ENCODE measurements at places on chromosomes 1 and 21.
A peak's percentile ranks its signal among the peaks of the same experiment; 100 is the strongest.

GRCh38 chr21:33945652-33946270 lies 30.2 kb upstream of the ATP5PO start:
- DNase-seq: peak; percentile 38

- DNase-seq: no peak
These were observed 19.4 kb upstream of the ESRRG start for GRCh38 chr1:216742625-216743024.

DNA sequence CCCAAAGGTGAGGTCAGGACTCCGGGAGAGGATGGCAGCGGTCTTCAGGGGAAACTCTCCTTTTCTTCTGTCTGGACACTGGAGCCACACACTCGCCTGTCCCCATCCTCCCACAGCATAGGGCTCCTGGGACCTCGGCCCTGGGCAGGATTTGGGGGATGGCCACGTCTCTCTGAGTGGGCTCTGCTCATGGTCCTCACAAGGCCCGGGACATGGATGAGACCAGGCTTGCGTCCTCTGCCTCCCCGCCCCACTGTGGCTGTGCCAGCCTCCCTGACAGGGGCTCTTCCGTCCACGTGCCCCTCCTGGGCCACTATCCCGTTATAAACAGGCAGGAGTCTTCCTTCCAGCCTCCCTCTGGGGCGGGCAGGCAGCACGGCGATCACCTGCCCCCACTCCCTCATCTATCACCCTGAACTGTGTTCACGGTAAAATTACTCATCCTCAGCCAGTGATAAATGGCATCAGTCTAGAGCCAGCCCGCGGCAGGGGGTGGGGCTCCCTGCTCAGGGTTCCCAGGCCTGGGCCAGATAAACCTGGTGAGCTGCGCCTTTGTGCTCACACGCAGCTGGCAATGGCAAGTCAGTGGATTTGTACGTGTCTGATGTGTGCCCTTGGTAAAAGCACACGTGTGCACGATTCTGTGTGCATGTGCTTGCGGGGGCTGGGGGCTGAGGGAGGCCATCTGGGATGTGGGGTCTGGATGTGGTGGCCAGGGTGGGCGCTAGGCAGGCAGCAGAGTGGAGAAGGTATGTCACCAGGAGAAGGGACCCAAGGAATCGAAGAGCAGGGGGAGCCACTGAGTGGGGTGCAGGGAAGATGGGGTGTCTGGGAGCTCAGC lies 12.6 kb upstream of the SAMD11 start:
- no peak for DNase-seq

DNA sequence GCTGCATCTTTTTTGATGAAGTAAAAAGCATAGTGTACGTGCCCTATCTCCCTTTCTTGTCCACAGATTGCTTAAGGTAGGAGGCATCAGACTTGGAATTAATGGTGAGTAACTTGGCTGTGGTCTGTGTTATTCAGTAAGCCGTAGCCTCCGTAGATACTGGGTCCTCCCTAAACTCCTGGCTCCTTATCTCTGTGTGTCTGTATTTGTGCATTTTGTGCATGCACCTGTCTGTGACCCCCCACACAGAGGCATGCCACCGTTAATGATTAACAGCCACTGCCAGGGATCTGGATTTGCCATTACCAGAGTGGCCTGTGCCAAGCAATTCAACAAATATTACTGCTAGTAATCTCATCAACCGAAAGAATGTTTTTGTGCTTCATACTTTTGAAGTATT lies 31.9 kb downstream of the MAP3K21 start:
- no peak for DNase-seq

DNA sequence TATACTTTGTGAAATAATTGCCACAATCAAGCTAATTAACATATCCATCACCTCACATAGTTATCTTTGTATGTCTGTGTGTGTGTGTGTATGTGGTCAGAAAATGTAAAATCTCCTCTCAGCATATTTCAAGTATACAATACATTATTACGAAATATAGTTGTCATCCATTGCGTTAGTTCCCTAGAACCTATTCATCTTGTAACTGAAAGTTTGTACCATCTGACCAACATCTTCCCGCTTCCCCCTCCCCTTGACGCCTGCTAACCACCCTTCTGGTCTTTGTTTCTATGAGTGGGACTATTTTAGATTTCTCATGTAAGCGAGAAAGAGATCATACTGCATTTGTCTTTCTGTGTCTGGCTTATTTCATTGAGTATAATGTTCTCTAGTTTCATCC lies 455.3 kb downstream of the KCNT2 start:
- no peak for DNase-seq

- no peak for DNase-seq
These were observed 56.4 kb downstream of the KIRREL1 start for GRCh38 chr1:158049853-158050252.

All from CD4-positive, alpha-beta T cell treated with Interleukin-4 for 1 hour (primary cell).